ENCODE measurements at places on chromosomes 2 and 18.

GRCh38 chr2:67619204-67619603 lies 222.1 kb downstream of the ETAA1 start:
- no peak for DNase-seq

DNA sequence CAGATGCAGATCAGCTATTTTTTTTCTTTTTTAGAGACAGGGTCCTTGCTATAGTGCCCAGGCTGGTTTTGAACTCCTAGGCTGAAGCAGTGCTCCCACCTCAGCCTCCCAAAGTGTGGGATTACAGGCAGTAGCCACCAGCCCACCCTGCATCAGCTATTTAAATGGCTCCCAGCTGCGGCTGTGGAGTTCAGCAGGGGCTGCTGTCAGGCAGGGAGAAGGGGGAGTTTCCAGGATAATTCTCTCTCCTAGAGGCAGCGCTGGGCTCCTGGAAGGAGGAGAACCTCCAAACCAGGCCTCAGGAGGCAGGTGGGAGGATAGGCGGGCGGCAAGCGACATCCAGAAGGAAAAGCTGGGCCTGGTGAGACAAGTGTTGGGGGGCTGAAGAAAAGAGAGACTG lies 65.7 kb downstream of the ACTR2 start:
- DNase-seq = no peak

GRCh38 chr2:233285921-233286320 lies 21.7 kb upstream of the SAG start:
- DNase-seq = no peak

DNA sequence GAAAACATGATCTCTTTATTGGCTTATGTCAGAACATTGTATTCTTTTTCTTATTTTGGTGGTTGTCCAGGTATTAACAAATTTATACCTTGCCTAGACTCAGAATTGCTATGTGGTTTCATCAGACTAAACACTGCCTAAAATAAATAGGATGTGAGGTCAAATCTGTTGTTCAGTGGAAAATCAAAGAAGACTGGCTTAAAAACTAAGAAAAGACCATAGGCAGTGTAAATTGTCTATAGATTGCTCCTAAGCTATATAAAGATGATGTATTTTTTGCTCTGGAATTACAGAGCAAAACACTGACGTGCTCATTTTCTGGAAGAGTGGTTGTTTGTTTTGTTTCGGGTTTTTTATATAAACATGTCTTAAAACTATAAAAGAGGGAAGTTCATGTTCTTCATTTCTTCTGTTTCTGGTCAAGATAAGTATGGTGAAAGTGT lies 266.0 kb downstream of the ALPK2 start:
- DNase-seq = no peak

DNA sequence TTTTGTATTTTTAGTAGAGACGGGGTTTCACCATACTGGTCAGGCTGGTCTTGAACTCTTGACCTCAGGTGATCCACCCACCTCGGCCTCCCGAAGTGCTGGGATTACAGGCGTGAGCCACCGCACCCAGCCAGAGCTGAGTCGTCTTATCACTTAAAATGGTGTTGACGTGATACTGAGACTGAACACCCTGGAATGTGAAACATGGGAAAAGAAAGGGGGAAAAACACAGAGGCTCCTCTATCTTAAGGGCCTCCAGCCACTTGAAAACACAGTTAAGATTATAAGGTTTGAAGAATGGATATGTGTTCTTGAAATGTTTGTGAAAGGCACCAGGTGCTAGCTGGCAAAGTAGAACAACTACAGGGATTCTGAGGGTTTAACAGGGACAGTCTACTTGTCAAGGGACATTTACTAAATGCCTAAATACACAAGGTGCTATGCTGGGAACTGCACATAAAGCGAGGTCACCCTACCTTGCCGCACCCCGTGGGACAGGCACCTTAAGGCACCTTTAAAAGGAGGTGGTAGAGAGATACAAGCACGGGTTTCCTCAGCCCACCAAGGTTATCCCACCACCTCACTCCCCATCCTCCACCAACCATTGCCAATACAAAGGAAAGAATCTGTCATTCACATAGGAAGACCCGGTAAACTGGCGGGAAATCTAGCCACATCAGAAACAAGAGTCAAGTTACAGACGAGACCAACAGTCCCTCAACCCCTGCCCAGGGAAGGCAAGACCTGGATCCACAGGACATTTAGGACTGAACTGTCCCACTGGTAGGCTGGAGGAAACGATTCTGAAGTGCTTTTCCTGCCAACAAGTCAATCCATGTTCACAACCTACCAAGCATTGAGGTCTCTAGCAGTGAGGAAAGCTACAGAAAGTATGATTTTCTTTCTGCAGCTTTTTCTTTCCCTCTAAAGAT lies 43.4 kb downstream of the STK39 start:
- no peak for DNase-seq

GRCh38 chr2:109457794-109458193 lies 156.0 kb downstream of the SEPTIN10 start:
- DNase-seq = no peak

- peak; percentile 69 for DNase-seq
These were observed 10.0 kb upstream of the NR4A2 start for GRCh38 chr2:156342254-156343095.

DNA sequence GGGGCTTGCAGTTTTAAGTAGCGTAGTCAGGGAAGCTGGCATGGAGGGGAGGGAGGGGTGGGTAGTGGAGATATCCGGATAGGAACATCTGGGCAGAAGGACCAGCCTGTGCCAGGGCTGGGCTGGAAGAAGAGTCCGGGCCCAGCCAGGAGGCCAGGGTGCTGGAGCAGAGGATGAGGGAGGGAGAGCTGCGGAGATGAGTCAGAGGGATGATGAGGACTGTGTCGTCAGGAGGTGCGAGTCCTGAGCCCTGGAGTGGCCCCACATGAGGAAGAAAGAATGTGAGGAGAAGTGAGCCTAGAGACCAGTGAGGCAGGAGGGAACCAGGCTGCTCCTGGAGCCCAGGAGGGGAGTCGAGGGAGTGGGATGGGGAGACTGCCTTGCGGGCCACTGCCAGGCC lies 82.4 kb downstream of the CTIF start:
- no peak for DNase-seq

- DNase-seq = no peak
These were observed 83.8 kb downstream of the VIT start for GRCh38 chr2:36780231-36780839.

- no peak for DNase-seq
These were observed 13.3 kb upstream of the LCLAT1 start for GRCh38 chr2:30433541-30434299.

DNA sequence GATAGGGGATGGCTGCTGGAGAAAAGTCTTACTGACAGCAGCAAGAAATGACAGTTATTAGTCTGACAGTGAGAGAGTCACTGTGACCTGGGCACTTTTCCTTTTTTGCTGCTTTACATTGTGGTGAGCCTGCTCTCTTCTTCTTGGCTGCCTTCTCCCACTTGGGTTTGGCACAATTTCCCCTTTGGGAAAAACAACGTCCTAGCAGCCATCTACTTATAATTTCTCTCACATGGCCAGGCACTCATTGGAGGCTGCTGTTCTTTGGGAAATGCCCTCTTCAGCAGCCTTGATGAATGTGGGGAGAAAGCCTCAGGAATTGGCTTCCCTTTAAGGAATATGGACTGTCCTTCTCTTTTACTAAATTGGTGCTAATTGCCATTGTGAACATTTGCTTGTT lies 60.4 kb upstream of the SLC1A4 start:
- DNase-seq = no peak

DNA sequence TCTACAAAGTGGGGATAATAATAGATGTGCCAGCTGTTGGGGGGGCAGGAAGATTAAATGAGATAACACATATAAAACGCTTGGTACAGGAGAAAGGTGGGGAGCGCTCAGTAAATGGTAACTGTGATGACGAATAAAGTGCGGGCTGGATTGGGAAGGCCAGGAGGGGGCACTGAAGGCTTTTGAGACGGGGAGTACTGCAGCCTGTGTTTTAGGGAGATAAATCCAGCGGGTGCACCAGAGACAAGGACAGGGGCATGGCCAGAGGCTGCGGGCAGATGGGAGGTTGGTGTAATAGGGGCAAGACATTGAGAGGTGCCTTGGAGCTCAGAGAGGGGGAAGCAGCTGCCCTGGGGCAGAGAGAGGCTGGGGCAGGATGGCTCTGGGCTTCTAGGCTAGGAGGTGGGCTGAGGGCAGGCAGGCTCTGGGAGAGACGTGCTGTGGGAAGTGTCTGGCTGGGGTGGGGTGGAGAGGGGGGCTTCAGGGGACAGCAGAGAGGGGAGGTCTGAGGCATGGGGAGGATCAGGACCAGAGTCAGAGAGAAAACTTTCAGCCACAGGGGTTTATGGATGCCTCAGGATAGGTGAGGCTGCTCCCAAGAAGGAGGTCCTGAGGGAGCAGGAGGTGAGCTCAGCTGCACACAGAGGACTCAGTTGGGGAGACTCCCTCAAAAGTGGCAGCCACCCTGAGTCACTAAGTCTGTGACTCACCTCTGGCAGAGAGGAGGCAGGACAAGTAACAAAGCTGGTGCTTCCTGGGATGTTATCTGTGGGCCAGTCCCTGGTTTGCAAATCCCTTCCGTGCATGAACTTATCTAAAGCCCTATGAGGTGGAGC lies 18.8 kb downstream of the TEX44 start:
- DNase-seq = peak; percentile 55

- no peak for DNase-seq
These were observed 30.0 kb downstream of the DTNA start for GRCh38 chr18:34740101-34740500.

GRCh38 chr2:98914713-98915580 lies 21.1 kb downstream of the CRACDL start:
- no peak for DNase-seq

- DNase-seq = no peak
These were observed 864.0 kb upstream of the FSHR start for GRCh38 chr2:50018292-50018691.

GRCh38 chr2:96528006-96528699 lies 8.4 kb upstream of the ARID5A start:
- DNase-seq = no peak

- no peak for DNase-seq
These were observed 129.1 kb upstream of the MMADHC start for GRCh38 chr2:149716687-149717086.

- DNase-seq = no peak
These were observed 7.4 kb downstream of the TUBB6 start for GRCh38 chr18:12315490-12315889.

Data from GOT3 (cell line).